Activated B cell treated with CpG ODN at 0.5 μM for 24 hours (primary cell): ENCODE measurements at places on chromosomes 1 and 21.

GRCh38 chr1:9651565-9652378 lies at the start of gene PIK3CD:
Gene PIK3CD, plus strand, starts transcription at chr1:9651731. Its CDS starts 58,725 bp downstream, at chr1:9710456.
- DNase-seq, result peak; percentile 50
- H3K27me3 ChIP-seq, result no peaks in the 10 kb centered on the region
- H3K36me3 ChIP-seq, result peaks cover 25% of the 10 kb centered on the region
- peak within 1 kb of the TSS; percentile 96 for H3K4me3 ChIP-seq
- peak within 1 kb of the TSS; percentile 99 for H3K27ac ChIP-seq

DNA sequence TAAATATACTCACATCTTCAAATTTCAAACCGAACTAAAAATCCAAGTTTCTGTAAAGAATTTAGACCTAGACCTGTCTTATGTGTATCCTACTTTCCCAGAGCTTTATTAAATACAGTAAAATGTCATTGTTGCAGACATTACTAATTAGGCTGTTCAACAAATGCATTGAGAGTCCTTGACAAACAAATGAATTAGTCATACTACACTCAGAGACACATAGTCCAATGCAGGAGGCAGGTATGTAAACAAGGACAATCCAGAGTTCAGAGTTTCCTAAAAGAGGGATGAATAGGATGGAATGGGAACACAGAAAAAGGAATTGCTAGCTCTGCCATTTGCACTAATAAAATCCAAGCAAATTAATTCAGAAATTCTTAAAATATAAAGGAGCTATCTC lies 1.6 kb upstream of the EGLN1 start:
- H3K4me3 ChIP-seq, result peak overlapping the region; percentile 28
- peaks cover 28% of the 10 kb centered on the region for H3K4me1 ChIP-seq
- H3K36me3 ChIP-seq, result peaks cover 4% of the 10 kb centered on the region

- peaks cover 100% of the 10 kb centered on the region for H3K36me3 ChIP-seq
- H3K4me1 ChIP-seq, result peaks cover 2% of the 10 kb centered on the region
- no peaks in the 10 kb centered on the region for H3K27me3 ChIP-seq
- no peak for DNase-seq
- no peak overlapping the region for H3K27ac ChIP-seq
Measured at GRCh38 chr1:116396769-116397168, 23.7 kb downstream of the ATP1A1 start.

DNA sequence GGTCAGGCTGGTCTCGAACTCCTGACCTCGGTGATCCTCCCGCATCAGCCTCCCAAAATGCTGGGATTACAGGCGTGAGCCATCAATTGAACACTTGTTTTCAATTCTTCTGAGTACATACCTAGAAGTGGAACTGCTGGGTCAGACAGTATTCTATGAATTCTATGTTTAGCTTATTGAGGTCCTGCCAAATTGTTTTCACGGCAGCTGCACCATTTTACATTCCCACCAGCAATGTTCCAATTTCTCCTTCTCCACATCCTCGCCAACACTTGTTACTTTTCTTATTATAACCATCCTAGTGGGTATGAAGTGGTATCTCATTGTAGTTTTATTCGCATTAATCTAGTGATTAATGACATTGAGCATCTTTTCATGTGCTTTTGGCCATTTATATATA lies 49.9 kb downstream of the PTP4A2 start:
- no peak for DNase-seq
- peak overlapping the region; percentile 96 for H3K27ac ChIP-seq
- H3K27me3 ChIP-seq, result no peaks in the 10 kb centered on the region
- no peak overlapping the region for H3K4me3 ChIP-seq
- peaks cover 28% of the 10 kb centered on the region for H3K4me1 ChIP-seq

DNA sequence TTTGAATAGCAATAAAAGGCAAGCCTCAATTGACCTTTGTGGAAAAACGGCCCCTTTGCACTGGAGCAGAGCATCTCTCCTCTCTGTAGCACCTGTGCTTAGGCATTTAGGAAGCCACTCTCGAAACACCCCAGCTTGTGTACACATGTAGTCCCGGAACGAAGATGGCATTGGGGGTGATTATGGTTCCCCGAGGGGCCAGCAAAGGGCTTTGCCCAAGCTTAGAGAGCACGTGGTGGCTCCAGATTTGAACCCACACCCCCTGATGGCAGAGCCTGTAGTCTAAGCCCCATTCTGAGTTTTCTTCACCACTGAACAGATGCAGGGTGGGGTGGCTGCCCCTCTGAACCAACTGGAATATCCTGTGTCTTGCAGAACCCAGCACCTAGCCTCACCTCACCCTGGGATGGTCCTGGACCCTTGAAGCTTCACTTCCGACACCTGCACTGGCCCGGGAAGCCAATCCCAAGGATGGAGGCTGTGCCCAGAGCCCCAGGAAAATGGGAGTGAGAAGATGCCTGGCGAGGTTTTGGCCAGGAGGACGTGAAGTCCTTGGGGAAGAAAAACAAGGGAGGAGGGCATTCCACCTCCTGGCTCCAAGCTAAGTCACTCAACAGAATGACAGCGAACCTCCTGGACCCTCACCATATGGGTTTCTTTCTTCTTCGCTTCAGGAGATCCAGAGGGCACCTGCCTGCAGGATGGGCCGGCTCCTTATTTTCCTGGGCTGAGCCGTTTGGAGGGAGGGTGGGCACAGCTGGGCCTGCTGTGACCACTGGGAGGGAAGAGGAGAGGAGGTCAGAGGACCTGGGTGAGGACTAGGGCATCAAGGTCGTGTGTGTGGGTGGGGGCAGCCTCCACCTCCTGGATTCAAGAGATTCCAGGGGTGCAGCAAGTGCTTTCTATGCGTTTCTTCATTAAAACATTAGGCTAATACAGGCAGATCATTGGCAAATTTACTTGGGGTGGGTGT lies 37.7 kb downstream of the IGFN1 start:
- H3K36me3 ChIP-seq, result no peaks in the 10 kb centered on the region
- peaks cover 7% of the 10 kb centered on the region for H3K27me3 ChIP-seq
- no peak overlapping the region for H3K27ac ChIP-seq

DNA sequence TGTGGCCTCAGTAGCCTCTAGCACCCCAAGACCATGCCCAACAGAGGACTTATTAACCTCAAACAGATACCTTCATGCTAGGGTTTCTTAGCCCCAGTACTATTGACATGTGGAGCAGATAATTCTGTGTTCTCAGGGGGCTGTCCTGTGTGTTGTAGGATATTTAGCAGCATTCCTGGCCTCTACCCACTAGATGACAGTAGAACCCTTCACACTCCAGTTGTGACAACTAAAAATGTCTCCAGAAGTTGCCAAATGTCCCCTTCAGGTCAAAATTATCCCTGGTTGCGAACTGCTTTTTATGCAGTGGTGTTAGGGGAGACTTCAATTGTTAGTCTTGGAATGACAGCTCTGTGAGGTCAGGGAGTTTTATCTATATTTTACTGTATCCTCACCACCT lies 8.1 kb downstream of the KAZN start:
- H3K27ac ChIP-seq, result no peak overlapping the region
- H3K4me3 ChIP-seq, result no peak overlapping the region
- no peak for DNase-seq
- peaks cover 22% of the 10 kb centered on the region for H3K27me3 ChIP-seq

GRCh38 chr1:234924450-234925355 lies 203.9 kb downstream of the TOMM20 start:
- H3K27me3 ChIP-seq, result no peaks in the 10 kb centered on the region
- no peak overlapping the region for H3K27ac ChIP-seq
- H3K4me3 ChIP-seq, result peak overlapping the region; percentile 29
- DNase-seq, result no peak
- H3K36me3 ChIP-seq, result no peaks in the 10 kb centered on the region

GRCh38 chr1:37692834-37693175 lies 489 bp downstream of the CDCA8 start:
- no peaks in the 10 kb centered on the region for H3K27me3 ChIP-seq
- H3K4me1 ChIP-seq, result peaks cover 47% of the 10 kb centered on the region
- no peak for DNase-seq
- no peak overlapping the region for H3K27ac ChIP-seq
- H3K4me3 ChIP-seq, result peak overlapping the region; percentile 93
